ENCODE measurements at places on chromosomes 4 and X. TPM values are rescaled to one million over a fixed set of nuclear protein-coding genes. Genes with fewer than 3 reads are reported as not detected.

BEND4 gene
- total RNA-seq = not detected

GPR50 gene
- total RNA-seq = not detected

PRRG1 gene
- total RNA-seq = 7.9 TPM

GRCh38 chr4:183124228-183124627 is 25.2 kb downstream of the WWC2 start:
- no peaks in the 10 kb centered on the region for H3K27me3 ChIP-seq
- peaks cover 9% of the 10 kb centered on the region for H3K4me1 ChIP-seq
- no peak overlapping the region for H3K4me3 ChIP-seq
- H3K27ac ChIP-seq = peak overlapping the region; percentile 18
- DNase-seq = no peak

- H3K4me1 ChIP-seq = no peaks in the 10 kb centered on the region
- H3K27ac ChIP-seq = no peak overlapping the region
- no peaks in the 10 kb centered on the region for H3K36me3 ChIP-seq
- no peak for DNase-seq
- H3K4me3 ChIP-seq = no peak overlapping the region
Measured at GRCh38 chrX:33339219-33339618, 127.9 kb upstream of the DMD start.

DNA sequence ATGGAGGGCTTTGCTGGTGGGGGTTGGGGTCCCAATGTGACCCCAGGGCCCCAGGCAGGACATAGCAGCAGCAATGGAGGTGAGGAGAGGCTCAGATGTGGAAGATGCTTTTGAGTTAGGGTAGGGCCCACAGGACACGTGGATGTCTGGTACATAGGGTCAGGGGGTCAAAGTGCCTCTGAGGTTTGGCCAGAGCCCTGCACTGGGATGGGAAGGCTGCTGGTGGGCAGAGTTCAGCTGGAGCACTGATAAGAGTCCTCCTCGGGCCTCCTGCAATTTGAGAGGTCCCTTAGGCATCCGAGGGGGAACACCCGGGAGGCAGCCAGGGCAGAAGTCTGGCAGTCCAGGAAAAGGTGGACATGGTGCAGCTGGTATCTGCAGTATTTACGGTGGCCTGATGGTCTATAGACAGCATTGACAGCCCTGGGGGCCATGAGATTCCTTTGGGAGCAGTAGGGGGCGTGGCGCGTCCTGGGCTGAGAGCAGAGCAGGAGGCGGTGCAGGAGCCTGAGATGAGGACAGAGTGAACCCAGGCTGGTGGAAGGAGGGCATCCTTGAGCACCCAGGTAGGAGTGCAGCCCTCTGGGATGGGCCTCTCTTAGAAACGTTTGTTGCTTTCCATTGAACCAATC is 22.6 kb downstream of the CCNQ start:
- no peaks in the 10 kb centered on the region for H3K36me3 ChIP-seq
- H3K4me1 ChIP-seq = no peaks in the 10 kb centered on the region
- DNase-seq = no peak

- H3K27me3 ChIP-seq = no peaks in the 10 kb centered on the region
- no peak for DNase-seq
- H3K36me3 ChIP-seq = no peaks in the 10 kb centered on the region
- no peak overlapping the region for H3K4me3 ChIP-seq
- no peaks in the 10 kb centered on the region for H3K4me1 ChIP-seq
Measured at GRCh38 chr4:187212446-187213080, 488.9 kb upstream of the FAT1 start.

DNA sequence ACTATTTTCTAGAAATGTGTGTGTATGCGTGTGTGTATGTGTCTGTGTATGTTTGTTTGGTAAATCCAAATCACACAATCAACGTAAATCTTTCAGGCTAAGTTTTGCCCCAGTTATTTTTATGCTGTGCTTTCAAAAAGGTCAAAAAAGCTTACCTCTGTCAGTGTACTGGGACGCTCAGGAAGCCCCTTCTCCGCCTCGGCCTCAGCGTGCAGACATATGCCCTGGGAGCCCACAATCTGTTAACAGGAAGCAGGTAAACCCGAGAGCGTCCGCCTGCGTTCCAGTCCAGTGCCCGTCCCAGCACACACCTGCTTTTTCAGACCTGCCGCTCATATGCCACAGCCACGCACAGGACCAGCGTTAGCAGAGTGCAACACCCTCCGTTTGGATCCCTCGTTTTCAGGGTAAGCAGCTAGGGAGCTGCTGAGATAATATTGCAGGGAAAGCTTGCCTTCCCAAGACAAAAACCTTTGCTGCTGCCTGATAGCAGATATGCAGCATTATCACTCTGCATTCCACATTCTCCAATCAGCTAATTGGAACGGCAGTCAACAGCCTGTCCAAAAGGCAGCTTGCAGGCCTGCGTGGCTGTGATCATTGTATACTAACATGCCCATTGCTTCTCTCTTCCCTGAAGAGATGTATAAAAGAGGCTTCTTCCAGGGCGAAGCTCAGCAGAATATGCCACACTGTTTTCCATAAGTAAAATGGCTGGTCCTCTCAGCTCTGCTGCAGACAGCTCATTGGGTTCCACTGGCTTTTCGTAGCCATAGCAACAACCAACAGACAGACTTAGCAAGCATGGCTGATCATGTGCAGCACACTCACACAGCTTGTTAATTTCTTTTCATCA is at the start of gene SORBS2:
Gene SORBS2, minus strand, starts transcription at position 686 of the 856 bp plus-strand sequence. CDS start 121,623 bp downstream, outside the sequence.
- H3K27me3 ChIP-seq = no peaks in the 10 kb centered on the region
- peak; percentile 88 for DNase-seq
- peaks cover 27% of the 10 kb centered on the region for H3K4me1 ChIP-seq

DNA sequence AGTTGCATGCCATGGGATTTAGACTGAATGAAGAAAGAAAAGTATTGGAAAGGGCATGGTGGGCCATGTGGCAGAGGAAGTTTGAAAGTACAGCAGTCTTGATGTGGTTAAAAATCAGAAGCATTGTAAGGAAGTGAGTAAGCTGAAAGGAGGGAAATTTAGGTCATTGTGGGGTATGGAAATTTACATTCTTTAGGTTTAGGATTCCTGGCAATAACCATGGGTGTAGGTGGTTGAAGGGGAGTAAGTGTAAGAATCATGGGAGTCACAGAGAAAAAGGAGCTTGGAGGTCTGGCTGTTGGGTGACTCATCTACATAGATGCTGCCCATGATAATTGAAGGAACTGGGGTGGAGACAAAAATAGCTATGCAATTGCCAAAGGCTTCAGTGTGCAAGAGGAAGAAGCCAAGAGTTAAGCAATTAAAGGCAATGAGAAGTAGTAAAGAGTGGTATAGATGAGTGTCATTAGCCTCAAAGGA is 243.8 kb upstream of the LDB2 start:
- no peak for DNase-seq
- H3K36me3 ChIP-seq = no peaks in the 10 kb centered on the region
- no peak overlapping the region for H3K27ac ChIP-seq
- no peaks in the 10 kb centered on the region for H3K4me1 ChIP-seq
- no peak overlapping the region for H3K4me3 ChIP-seq
- no peaks in the 10 kb centered on the region for H3K27me3 ChIP-seq

All from body of pancreas (tissue), 4 donors.